LNCaP clone FGC (cell line): ENCODE measurements at places on chromosomes 12 and 14.

DNA sequence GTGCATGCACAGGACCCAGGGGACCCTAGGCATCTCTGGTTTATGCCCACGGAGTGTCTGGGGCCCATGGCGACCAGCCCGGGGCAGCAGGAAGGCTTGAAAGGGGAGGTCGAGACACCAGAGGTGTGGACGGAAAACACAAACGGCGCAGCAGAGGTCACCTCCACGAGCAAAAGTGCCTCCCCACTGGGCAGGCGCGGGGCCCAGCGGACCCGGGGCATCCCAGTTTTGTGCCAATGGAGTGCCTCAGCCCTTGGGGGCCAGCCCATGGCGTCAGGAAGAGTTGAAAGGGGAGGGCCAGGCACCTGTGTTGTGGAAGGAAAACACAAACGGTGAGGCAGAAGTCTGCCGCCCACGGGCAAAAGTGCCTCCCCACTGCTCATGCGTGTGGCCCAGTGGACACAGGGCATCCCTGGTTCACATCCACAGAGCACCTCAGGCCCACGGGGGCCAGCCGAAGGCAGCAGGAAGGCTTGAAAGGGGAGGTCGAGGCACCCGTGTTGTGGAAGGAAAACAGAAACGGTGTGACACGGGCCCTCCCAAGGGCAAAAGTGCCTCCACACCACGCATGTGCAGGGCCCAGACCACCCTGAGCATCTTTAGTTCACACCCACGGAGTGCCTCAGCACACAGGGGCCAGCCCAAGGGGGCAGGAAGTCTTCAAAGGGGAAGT, 378.8 kb downstream of the ALG10 start:
- DNase-seq = no peak

GRCh38 chr14:63431466-63431865, 111.7 kb downstream of the PPP2R5E start:
- DNase-seq = no peak

- no peak for DNase-seq
Observed at GRCh38 chr12:40794087-40794486, 101.8 kb downstream of the CNTN1 start.

- DNase-seq = peak; percentile 33
Observed at GRCh38 chr12:27866373-27867101, 86.5 kb upstream of the MANSC4 start.

GRCh38 chr12:104230304-104231095, 14.9 kb downstream of the TXNRD1 start:
- DNase-seq = no peak
